ENCODE measurements at places on chromosomes 2 and 18.

DNA sequence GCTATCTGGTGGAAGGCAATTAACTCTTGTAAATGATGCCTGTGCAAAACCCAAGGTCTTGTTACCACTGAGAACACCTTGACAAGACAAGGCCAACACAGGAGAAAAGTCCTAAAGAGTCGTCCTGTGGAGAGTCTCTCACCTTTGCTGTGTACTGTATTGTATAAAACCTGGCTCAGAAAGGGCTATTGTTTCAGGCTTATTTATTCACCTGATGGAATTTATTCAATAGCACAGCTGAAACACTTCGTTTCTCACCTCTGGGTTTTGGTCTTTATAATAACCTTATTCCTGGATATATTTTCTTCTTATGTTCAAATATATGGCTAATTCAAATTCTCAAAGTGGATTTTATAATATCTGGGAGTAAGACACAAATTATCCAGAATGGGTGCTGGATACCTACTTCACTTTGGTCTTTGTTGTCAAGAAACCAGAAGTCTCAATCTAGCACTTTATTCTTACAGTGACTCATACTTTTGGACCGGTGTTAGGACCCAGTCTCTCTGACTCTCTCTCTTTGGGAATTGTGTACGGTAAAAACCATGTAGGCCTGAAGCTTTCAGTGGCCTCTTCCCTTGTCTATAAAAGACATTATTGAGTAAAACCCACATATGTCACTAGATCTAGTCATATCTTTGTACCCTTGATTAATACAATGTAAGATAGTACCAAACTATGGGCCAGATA is 16.1 kb upstream of the STAT4 start:
- DNase-seq = no peak

DNA sequence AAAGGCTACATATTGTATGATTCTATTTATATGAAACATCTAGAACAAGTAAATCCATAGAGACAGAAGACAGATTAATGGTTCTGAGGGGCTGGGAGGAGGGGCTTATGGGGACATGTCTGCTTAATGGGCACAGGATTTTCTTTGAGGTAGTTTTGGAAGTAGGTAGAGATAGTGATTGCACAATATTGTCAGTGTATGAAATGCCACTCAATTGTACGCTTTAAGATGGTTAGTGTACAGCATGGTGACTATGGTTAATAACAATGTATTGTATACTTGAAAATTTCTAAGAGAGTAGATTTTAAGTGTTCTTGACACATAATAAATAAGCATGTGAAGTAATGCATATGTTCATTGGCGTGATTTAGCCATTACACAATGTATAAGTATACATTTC is 68.4 kb downstream of the SP3 start:
- DNase-seq = no peak

GRCh38 chr18:59233017-59233410 is 13.1 kb downstream of the GRP start:
- no peak for DNase-seq

DNA sequence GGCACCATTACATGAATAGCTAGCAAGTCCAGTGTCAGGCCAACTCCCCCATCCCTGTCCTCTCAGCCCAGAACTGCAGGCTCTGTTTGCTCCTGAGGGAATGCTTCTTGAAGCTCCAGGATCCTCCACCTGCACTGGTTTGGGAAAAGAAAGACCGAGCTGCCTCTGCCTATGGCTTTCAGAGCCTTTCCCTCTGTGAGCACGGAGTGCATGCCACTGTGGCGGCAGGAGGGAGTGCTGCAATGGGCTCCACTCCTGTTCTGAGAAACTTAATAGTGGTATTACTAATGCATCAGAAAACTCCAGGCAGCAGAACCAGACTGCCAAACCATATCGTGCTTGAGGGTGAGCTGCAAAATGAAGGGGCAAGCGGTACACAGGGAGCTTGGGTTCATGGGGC is 271.8 kb downstream of the SRBD1 start:
- DNase-seq = no peak

DNA sequence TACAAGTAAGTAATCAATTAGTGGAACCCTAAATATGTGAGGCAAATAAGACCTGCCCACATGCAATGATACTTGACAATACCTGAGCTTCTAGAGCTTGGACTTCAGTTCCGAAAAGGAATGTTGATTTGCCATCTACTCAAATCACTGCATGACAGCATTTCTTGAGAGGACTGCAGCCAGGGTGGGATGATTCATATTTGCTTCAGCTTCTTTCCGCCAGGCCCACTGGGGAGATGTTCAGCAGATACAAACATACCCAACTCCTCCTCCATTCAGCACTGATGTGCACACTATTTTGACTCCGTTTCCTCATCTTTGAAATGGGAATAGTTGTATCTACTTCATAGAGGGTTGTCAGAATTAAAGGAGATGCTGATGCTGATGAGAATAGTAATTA is 28.8 kb upstream of the TMEM177 start:
- no peak for DNase-seq

DNA sequence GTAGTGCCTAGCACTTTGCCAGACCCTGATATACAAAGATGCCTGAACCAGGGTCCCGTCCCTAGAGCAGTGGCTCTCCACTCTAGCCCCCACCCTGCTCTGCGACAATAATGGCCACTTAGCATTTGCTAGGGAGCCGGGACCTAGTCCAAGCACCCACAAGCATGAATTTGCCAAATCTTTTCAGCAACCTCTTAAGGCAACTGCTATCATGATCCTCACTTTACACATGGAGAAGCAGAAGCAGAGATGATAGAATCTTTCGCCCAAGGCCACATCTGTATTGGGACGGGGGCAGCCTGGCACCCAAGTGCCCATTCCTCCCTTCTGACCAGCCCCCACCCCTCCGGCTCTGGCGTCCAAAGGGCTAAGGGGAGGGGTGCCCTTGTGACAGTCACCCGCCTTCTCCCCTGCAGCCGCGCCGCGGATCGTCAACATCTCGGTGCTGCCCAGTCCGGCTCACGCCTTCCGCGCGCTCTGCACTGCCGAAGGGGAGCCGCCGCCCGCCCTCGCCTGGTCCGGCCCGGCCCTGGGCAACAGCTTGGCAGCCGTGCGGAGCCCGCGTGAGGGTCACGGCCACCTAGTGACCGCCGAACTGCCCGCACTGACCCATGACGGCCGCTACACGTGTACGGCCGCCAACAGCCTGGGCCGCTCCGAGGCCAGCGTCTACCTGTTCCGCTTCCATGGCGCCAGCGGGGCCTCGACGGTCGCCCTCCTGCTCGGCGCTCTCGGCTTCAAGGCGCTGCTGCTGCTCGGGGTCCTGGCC is 13.0 kb downstream of the SIGLEC15 start:
- no peak for DNase-seq

- no peak for DNase-seq
Measured at GRCh38 chr2:105768176-105768575, 23.5 kb downstream of the NCK2 start.

GRCh38 chr2:25328152-25329085 is 13.3 kb downstream of the DNMT3A start:
- DNase-seq = no peak

GRCh38 chr2:17626986-17627385 is 86.5 kb downstream of the VSNL1 start:
- no peak for DNase-seq

- no peak for DNase-seq
Measured at GRCh38 chr2:142987044-142987443, 109.6 kb downstream of the KYNU start.

GRCh38 chr2:128549094-128549493 is 230.4 kb upstream of the HS6ST1 start:
- no peak for DNase-seq

GRCh38 chr2:177221970-177222369 is 9.4 kb downstream of the HNRNPA3 start:
- no peak for DNase-seq

GRCh38 chr2:50863218-50863617 is 168.7 kb downstream of the NRXN1 start:
- no peak for DNase-seq

- DNase-seq = no peak
Measured at GRCh38 chr2:212994976-212995375, 156.4 kb downstream of the IKZF2 start.

- DNase-seq = no peak
Measured at GRCh38 chr18:34542625-34543024, 167.5 kb upstream of the DTNA start.

- DNase-seq = no peak
Measured at GRCh38 chr2:216695401-216695821, at the start of gene IGFBP5. Gene IGFBP5, minus strand, starts transcription at chr2:216695549. Its CDS starts 774 bp downstream, at chr2:216694775.

DNA sequence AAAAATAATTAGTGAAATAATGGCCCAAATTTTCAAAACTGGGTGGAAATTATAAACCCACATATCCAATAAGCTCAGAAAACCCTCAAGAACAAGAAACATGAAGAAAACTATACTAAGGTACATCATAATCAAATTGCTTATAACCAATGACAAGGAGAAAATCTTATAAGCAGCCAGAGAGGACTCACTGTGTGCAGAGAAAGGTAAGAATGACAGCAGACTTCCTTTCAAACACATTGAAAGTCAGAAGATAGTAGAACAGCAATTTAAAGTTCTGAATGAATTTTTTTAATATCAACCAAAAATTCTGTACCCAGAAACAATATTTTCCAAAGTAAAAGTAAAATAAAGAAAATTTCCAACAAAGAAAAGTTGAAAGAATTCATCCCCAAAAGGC is 197.7 kb upstream of the RAB12 start:
- no peak for DNase-seq

GRCh38 chr2:129794116-129794515 is 185.3 kb upstream of the RAB6C start:
- no peak for DNase-seq

DNA sequence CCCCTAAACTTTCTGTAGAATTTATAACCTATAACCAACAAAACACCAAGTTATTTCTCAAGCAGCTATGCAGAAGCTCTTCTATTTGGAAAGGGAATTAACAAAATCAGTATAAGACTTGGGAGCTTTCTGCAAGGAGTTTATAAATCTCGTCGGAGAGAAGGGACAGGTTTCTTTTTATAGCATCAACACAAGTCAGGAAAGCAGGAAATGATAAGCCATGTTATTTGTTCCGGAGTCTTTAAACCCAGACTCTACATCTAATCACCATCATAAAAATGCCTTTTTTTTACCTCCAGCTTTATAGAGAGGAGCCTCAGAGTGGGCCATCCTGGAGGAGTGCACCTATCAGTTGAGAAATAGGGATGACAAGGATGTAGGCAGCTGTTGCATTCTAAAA is 137.1 kb downstream of the DPP10 start:
- DNase-seq = no peak

DNA sequence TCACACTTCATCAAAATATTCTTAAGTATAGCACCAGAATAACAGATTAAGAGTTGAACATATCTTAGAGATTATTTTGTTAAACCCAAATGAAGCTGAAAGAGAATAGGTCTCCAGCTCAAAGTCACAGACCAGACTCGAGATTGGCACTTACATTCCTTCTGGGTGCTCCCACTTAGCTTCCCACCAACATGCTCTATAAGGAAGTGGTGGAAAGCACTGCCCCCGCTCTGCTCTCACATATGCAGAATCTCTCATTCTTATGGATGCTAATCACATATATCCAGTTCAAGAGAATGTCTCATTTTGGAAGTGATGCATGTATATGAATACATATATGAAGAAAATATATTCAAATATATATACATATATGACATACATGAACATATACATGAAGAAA is 71.5 kb upstream of the CD226 start:
- DNase-seq = no peak

- no peak for DNase-seq
Measured at GRCh38 chr2:17605696-17606095, 65.2 kb downstream of the VSNL1 start.

- DNase-seq = no peak
Measured at GRCh38 chr2:65045651-65046050, 10.6 kb upstream of the CEP68 start.

GRCh38 chr2:9162841-9163240 is 43.8 kb upstream of the ASAP2 start:
- DNase-seq = no peak

DNA sequence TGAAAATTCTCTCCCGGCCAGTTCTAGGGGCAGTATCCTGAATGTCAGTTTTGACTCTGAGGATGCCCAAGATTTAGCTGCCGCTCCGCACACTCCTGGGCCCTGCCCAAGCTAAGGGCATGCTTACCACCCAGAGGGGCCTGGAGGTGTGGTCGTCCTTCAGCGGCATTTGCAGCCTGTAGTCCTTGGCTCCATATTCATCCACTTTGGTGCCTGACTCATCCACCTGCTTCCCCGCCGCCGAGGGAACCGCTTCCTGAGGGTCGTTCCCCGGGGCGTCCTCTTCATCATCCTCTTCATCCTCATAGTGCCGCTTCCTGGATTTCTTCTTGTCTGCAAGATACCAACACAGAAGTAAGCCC is 577 bp downstream of the ERCC3 start:
- peak; percentile 9 for DNase-seq

- no peak for DNase-seq
Measured at GRCh38 chr2:24821433-24821891, 28.2 kb downstream of the CENPO start.

GRCh38 chr2:100412881-100413321 is 4.6 kb downstream of the CHST10 start:
- no peak for DNase-seq

DNA sequence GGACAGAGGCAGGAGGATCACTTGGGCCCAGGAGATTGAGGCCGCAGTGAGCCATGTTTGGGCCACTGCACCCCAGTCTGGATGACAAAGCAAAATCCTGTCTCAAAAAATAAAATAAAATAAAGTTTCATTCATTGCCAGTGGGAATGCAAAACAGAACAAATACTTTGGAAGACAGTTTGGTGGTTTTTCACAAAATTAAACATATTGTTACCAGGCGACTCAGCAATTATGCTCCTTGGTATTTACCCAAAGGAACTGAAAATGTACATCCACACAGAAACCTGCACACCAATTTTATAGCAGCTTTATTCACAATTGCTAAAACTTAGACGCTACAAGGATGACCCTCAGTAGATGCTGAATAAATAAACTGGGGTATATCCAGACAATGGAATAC is 35.8 kb downstream of the FOSL2 start:
- DNase-seq = no peak

DNA sequence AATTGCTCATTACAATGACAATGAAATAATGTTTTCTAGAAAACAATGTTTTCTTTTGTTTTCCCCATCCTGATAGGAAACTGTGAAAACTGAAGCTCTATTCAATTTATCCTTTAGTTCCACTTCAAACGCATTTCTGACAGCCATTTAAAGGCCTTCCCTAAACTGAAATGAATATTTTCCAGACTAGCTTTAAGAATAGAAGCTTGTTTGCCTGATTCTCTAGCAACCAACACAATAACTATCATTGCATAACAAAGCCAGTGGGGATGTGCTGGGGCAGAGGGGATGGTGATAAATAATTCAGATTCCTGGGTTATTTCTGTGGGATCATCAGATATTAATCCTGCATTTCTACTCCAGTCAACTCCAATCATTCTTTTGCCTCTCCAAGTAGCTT is 427.1 kb downstream of the RND3 start:
- no peak for DNase-seq

DNA sequence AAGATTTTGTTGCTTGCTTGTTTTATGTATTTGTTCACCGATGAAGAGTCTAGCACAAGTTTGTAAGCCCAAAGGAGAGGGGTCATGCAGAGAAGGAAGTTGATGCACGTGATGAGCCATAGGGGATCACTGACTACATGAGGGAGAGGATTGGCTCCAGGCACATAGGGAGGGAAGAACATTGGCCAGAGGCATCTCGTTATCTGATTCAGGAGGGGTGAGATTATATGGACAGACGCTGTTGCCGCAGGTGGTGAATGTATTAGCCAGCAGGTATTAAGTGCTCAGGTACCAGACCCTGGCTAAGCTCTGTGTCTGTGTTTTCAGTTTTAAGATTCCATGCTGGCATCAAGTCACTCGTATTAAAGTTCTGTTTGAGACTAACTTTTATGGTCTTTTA is 91.8 kb upstream of the CHST9 start:
- no peak for DNase-seq

GRCh38 chr2:199680482-199680881 is 170.5 kb downstream of the FTCDNL1 start:
- no peak for DNase-seq

Data from suppressor macrophage treated with lipopolysaccharide for 1 hour (primary cell).